Gastroesophageal sphincter (tissue), 4 donors: ENCODE measurements at places on chromosomes 7 and 10.

DNA sequence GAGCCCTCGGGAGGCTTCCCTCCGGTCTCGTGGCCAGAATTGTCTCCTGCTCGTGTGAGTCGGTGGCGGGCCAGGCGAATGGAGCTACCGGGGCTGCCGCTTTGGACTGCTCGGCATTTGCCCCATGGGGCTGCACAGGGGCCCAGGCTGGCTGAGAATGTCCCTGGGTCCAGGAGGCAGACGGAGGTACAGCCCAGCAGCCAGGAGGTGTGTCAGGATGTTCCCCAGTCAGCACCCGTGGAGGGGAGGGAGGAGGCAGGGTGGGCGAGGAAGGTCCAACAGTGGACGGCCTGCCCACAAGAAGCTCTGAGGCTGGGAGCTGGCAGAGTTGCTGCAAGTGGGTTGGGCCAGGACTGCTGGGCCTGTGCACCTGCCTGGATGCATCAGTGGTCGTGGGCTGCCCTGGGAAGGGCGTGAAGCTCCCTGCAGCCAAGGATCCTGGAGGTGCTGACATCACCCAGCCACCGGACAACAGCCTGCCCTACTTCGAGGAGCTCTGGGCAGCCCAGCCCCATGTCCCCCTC, 46.4 kb downstream of the PDGFA start:
- no peak overlapping the region for H3K4me3 ChIP-seq
- H3K27me3 ChIP-seq, result no peaks in the 10 kb centered on the region
- H3K27ac ChIP-seq, result no peak overlapping the region
- no peak for ATAC-seq

DNA sequence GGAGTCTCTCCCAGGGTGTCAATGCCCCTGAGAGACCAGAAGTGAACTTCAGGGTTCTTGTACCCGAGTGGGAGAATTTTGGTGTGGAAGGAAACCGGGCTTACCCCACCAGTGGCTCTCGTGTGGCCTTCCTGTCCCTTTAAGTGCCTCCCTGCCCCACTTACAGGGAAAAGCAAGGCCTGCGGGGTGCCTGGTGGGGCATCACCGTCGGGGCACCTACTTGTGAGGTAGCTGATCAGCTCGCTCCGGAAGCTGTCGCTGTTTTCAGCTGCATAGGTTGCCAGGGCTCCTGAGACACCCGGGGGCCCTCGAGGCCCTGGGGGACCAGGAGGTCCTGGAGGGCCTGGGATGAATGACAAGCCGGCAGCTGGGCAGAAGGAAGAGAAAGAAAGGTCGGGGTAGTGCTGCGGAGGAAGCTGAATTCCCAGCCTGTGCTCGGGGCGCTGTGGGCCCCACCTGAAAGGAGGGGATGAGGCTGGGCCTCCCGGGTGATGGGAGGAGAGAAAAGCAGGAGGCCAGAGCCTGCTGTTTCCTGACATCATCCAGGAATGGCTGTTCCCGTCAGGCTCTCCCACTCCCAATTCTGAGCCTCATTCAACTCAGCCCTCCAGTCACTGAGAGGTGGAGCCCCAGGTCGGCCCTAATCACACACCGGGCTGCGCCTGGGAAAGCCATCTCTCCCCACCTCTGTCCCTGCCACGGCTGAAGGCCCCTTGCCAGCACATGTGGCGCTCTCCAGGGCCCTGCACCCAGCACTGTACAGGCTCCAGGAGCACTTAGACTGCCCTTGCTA, 51.1 kb downstream of the COL17A1 start:
- no peak overlapping the region for H3K27ac ChIP-seq
- H3K36me3 ChIP-seq, result peaks cover 34% of the 10 kb centered on the region
- no peaks in the 10 kb centered on the region for H3K4me1 ChIP-seq
- no peaks in the 10 kb centered on the region for H3K27me3 ChIP-seq
- ATAC-seq, result no peak

GRCh38 chr10:44325596-44326307, 59.1 kb downstream of the CXCL12 start:
- ATAC-seq, result no peak
- no peaks in the 10 kb centered on the region for H3K27me3 ChIP-seq
- no peak overlapping the region for H3K27ac ChIP-seq
- H3K4me1 ChIP-seq, result no peaks in the 10 kb centered on the region
- H3K4me3 ChIP-seq, result no peak overlapping the region

GRCh38 chr10:8616166-8616565, 561.7 kb downstream of the GATA3 start:
- no peak overlapping the region for H3K27ac ChIP-seq
- no peak overlapping the region for H3K4me3 ChIP-seq
- ATAC-seq, result no peak
- H3K36me3 ChIP-seq, result no peaks in the 10 kb centered on the region

- H3K36me3 ChIP-seq, result no peaks in the 10 kb centered on the region
- ATAC-seq, result no peak
- H3K27me3 ChIP-seq, result peaks cover 8% of the 10 kb centered on the region
- H3K4me1 ChIP-seq, result no peaks in the 10 kb centered on the region
- no peak overlapping the region for H3K4me3 ChIP-seq
These were observed 92.3 kb upstream of the BAIAP2L1 start for GRCh38 chr7:98493030-98493778.
